ENCODE measurements at places on chromosomes 3 and 15.

GRCh38 chr15:91380114-91380513 lies 280.1 kb downstream of the SV2B start:
- no peak for DNase-seq

- no peak for DNase-seq
Observed at GRCh38 chr3:111047042-111047441, 24.6 kb upstream of the NECTIN3 start.

DNA sequence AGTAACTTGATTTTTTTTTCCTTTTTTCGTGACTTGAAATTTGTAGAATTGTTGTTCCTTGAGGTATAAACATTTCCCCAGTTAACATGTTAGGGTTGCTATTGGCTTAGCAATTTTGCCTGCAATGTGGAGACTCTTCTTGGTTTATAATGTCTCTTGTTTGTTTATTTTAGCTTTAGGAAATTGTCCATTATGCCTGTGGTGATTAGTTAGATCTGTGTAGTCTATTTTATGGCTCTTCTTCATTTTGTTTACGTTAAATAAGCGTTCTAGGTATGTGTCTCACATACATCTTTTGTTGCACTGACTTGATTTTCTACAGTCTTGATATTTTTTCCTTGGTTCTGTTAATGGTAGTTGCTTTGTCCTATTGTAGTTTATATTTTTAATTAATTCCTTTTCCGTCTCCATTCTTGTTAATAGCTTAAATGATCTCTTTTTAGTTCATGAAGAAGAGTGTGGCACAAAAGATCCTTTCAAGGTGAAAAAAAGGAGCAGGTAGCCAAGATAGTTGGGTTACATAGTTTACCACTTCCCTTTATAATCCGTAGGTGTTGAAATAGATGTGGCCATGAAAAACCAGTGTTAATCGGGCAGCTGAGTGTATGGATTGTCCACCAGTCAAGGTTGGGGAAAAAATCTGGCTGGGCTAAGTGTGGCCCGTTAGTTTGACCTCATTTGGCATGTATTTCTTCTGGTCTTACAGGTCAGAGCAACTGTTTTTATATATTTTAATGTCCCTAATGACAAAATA lies 12.1 kb downstream of the IQGAP1 start:
- peak; percentile 3 for DNase-seq

DNA sequence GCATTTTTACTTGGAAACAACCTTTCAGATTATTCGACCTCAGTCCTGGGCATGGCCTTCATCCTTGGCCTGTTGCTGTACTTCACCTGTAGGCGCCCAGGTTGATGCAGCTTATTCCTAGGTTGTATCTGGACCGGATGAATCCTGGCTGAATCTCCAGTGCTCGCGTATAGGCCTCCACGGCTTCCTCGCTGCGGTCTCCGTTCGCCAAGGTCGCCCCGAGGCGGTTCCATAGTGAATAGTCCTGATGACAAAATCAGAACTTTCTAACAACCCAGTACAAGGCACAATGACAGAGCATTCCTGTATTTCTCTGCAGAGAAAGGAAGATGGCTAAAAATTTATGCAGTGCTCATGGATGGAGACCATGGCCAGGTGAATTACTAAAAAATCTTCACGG lies 154.7 kb downstream of the USP13 start:
- DNase-seq, result no peak
